CD4-positive, alpha-beta T cell treated with Interleukin-4 for 1 hour (primary cell): ENCODE measurements at places on chromosomes 7 and 10.

GRCh38 chr7:101124376-101125056, 2.4 kb upstream of the SERPINE1 start:
- DNase-seq = no peak

GRCh38 chr10:21962358-21962757, 41.2 kb downstream of the DNAJC1 start:
- DNase-seq = no peak

DNA sequence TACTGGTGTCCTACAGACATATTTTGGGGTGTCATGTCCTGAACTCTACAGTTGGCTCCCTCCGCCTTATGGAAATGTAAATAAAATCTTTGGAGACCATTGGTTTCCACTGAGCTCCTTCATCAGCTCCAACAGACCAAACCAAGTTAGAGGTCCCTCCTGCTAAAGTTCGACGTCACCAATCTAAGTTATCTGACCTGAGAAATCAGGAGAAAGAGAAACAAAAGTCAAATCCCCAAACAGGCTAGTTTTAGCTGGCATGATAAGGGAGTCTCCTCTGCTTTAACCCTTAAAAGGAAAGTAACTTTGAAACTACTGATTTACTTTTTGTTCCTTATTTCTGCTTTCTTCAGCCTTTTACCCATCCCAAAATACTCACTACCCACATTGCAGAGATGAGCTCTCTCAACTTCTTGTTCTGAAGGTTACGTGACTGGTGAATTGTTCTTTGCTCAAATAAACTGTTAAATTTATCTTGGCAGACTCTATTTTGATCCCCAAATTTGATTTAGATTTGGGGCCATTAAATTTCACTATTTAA, 39.9 kb downstream of the AVL9 start:
- no peak for DNase-seq

DNA sequence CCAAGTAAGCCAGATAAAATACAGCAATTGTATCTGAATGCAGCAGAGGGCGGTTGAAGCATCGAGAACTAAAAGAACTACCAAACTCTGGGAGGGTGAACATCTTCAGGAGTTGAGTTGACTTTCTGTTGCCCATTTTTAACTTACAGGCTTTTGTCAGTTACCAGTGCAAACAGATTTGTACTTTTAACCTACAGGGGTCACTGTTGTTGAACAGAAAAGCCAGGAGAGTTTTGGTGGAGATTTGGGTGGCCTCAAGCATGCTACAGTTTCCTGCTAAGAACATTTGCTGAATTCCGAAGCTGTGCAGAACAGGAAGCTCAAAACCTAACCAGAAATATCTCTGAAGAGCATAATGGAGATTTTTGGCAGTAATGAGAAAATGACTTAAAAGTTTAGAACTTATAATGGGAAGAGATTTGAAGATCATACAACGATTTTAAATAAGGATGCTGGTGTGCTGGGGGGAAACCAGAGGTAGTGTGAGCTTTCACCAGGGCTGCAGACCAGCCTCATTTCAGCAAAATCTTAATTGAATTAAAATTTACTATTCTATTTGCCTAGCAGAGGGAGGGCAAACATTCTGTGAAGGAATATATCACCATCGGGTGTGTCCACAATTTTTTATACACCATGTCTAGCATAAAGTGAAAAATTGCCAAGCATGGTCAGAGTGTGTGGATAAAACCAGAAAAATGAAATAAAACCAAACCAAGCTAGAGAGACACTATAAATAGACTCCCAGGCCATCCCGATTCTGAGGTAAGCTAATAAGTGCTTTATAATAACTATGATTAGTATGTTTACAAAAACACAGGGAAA, 208.6 kb upstream of the CCDC6 start:
- DNase-seq = no peak

- DNase-seq = no peak
Observed at GRCh38 chr7:129188372-129188891, at the start of gene SMO. Gene SMO (plus strand): TSS chr7:129188633. CDS start chr7:129189152, 519 bp downstream.

GRCh38 chr7:37918526-37918925, 1.9 kb upstream of the SFRP4 start:
- DNase-seq = no peak

DNA sequence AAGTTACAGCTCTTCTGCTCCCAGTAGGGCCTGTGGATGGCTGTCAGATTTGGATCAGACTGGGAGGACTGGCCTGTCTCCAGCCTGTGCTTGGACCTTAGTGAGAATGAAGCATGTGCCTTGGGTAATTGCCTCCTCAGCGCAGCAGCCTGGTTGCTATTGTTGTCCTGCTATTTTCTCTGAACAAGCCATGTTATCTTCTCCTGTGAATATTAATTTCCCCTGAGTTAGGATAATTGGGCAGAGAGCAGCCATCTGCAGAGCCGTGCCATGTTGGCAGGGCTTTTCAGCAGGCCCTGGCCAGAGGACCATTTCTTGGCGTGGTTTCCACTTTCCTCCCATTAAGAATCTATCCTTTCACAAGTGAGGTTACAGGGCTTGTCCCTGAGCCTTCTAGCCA, 497.3 kb downstream of the SORCS3 start:
- no peak for DNase-seq

GRCh38 chr7:106182904-106183303, 70.8 kb upstream of the SYPL1 start:
- DNase-seq = no peak

GRCh38 chr7:127587663-127588018, 570 bp upstream of the ARF5 start:
- no peak for DNase-seq

GRCh38 chr10:44917848-44918247, 6.7 kb downstream of the TMEM72 start:
- no peak for DNase-seq

DNA sequence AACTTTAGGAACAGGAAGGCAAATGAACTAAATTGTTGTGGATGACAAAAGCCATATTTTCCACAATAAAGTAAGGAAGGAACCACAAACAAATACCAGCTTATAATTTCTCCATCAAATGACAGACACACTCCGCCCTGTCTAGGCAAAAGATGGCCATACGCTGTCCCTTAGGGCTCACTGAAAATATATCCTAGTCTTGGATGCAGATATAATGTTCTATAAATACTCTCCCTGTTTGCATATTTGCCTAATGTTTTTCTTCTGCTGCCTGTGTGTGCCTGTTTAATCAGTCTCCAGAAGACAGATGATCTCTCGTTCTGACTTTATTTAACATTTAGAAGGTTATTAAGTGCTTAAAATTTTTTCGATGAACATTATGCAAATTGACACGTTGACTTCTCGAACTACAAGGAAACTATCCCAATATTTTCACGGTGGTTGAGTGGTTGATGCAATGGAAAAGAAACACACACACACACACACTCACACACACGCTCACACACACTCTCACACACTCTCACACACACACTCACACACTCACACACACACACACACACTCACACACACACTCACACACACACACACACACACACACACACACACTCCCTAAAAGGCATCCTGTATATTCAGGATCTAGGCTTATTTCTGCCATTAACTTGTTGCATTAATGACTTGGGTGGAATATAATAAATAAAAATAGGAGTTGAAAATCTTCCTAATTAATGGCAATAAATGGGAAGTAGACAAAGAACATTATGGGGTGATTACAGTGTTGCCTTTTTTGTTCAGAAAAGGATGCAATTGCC, 297.1 kb downstream of the PRPF18 start:
- DNase-seq = no peak
